DMS53 (cell line): ENCODE measurements at places on chromosomes 7 and 10.

DNA sequence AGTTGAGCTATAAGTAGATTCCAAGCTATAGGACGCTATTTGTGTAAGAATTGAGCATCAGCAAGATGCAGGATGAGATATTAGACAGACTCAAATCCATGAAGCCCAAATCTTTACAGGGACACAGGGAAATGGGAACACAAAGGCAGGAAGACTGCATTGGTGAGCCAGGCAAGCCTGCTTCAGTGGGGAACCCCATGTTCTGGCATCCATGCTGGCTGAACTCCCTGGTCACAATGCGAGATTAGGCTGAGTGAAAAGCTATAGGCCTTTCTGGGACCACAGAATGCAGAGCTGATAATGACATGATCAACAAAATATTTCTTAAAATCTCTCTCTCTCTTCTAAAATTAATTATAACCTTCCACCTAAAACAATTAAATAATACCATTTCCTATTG is 170.5 kb downstream of the CDC14C start:
- DNase-seq, result no peak

DNA sequence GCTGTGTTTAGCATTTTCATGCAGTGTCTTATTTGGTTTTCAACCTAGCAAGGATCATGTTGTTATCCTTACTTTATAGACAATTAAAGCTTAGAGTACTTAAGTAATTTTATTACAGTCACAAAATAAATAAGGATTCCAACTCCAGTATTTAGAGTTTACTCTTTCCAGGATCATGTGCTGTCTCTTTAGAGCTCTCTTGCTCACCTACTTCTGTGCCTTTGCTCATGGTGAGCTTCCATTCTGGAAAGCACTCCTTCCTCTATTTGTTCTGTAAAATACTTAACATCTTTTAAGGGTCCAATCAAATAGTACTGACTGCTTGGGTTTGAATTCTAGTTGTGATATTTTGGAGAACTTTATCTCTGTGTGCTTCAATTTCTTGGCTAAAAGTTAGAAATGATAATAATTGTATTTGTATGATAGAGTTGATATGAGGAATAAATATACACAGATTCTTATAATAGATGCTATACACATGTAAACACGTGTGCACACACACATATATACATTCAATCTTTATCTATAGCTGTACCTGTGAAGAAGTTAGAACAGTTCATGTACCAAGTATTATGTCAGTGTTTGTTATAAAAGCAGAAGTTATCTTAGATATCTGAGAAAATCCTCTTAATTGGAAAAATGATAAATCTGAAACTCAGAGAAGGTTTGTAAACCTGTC is 18.2 kb upstream of the CALCR start:
- peak; percentile 40 for DNase-seq

- DNase-seq, result peak; percentile 83
Measured at GRCh38 chr7:35519971-35520809, 174.7 kb downstream of the HERPUD2 start.

- DNase-seq, result peak; percentile 72
Measured at GRCh38 chr7:99365318-99366141, 9.0 kb upstream of the ARPC1B start.

DNA sequence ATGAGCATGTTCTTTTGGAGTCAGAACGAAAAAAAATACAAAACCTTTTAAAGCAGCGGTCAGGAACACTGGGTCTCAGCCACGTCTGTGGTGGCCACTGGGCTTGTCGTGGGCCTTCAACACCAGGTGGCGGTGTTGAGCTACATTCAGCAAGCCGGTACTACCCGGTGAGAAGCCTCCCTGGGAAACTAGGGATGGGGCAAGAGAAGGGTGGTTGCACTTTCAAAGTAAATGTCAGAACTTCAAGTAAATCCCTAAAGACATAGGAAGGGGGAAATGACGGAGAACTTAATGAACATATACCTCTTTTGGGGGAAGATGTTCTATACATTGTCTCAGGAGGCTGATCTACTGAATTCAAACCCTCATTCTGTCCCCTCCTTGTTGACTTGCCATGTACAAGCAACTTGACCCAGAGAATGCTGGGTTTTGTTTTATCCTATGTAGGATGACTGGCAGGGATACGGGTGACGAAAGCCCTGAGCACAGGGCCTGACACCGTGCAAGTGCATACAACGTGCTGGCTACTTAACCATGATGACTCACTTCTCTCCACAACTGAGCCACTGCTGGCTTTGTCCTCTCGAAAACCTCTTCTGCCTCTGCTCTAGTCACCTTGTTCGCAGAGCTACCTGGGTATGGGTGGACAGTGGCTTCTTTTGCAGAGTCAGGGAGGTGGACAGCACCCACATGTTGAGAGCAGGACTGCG is 49.0 kb upstream of the BAMBI start:
- peak; percentile 96 for DNase-seq

GRCh38 chr7:105046414-105046813 is 32.4 kb downstream of the KMT2E start:
- no peak for DNase-seq

GRCh38 chr7:123004931-123005330 is 9.4 kb upstream of the TAS2R16 start:
- no peak for DNase-seq

- DNase-seq, result no peak
Measured at GRCh38 chr10:9229702-9230244, 1175.3 kb downstream of the GATA3 start.

GRCh38 chr7:158362912-158363905 is 224.4 kb downstream of the PTPRN2 start:
- no peak for DNase-seq

GRCh38 chr7:107332488-107333269 is 137.2 kb upstream of the GPR22 start:
- no peak for DNase-seq

- no peak for DNase-seq
Measured at GRCh38 chr10:14481752-14482151, 151.0 kb upstream of the FRMD4A start.

- no peak for DNase-seq
Measured at GRCh38 chr10:5450605-5451384, 38.4 kb downstream of the NET1 start.

DNA sequence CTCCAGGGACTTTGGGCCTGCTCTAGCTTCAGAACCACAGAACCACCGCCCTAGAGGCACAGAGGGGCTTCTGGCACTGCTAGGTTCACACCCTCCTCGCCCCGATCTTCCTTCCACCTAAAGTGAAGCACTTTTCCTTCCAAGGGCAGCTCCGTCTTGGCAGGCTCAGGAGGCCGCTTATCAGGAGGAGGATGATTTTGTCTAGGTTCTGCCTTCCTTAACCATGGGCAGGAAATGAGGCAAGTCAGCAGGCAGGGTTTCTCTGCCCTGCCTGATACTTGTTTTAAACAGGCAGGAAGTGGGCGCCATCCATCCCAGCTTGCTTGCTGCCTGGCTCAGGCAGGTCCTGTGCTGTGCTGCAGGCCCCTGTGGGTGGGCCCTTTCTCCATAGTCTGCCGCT is 8.3 kb upstream of the ATP6V0E2 start:
- DNase-seq, result no peak

DNA sequence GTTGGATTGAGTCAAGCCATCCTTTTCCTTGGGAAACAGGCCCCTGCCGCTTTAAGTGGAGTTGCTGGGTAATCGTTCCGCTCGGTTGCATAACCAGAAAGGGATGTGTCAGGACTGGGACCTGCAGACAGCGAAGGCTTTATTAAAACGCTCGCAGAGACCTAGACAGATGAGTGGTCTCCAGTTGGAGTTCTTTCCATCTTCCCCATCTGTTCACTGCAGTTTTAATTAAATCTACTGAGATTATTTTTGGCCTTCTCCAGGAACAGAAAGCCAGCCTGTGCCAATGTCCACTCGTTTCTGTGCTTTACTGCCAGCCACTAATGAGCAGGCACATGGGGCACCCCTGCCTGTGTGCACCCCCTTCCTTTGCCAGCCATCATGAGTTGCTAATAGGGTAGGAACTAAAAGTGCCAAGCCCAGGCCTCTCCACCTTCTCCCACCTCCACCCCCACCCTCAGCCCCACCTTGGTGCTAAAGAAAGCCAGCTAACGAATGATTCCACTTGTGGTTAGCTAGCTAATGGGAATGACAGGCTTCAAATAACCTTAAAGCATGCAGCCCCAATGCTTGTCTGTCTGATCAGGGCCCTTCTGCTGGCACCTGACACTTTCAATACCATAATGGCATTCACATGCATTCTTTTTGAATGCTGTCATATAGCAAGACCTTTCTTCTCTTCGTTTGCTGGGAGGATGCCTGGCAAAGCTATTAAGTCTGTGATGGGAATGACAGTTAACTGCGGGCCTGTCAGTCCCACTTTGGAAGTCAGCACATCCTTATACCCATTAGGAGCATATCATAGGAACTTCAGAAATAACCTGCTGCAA is 556.8 kb upstream of the GALNT17 start:
- DNase-seq, result no peak

GRCh38 chr7:145009876-145010275 is 174.0 kb upstream of the TPK1 start:
- DNase-seq, result no peak

GRCh38 chr10:27138277-27138676 is 15.9 kb downstream of the YME1L1 start:
- no peak for DNase-seq

DNA sequence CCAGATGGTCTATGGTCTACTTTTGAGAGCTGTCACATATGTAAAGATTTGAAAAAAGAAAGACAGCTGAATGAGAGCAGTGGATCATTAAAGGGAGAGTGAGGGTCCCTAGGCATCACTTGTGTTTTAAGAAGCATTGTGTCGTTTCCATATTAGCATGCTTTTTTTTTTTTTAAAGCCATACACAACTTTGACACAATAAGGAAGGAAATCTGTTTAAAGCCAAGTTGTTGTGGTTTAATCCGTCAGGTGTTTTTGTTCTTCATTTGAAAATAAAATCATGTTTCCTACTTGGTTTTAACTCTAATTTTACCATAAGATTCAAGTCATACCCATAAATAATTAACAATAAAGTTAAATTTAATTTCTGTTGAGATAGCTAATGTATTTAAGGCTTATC is 53.5 kb downstream of the MDFIC start:
- no peak for DNase-seq

DNA sequence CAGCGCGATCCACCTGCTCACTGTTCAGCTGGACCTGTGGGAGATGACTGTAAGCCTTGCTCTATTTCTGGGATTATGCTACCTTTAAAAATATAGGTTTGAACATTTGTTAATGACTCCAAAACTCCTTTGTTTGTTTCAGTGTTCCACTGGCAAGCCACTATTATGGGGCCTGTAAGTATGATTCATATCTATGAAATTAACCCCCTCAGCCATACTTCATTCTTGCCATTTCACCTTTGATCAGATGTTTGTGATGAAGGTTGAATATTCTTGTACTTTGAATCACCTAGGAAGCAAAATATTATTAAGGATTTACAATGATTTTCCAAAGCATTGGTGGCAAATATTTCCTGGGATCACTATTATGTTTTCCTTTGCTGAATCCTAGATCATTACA is 23.9 kb upstream of the TFAM start:
- no peak for DNase-seq

- DNase-seq, result no peak
Measured at GRCh38 chr7:68783684-68784083, 814.6 kb upstream of the AUTS2 start.

DNA sequence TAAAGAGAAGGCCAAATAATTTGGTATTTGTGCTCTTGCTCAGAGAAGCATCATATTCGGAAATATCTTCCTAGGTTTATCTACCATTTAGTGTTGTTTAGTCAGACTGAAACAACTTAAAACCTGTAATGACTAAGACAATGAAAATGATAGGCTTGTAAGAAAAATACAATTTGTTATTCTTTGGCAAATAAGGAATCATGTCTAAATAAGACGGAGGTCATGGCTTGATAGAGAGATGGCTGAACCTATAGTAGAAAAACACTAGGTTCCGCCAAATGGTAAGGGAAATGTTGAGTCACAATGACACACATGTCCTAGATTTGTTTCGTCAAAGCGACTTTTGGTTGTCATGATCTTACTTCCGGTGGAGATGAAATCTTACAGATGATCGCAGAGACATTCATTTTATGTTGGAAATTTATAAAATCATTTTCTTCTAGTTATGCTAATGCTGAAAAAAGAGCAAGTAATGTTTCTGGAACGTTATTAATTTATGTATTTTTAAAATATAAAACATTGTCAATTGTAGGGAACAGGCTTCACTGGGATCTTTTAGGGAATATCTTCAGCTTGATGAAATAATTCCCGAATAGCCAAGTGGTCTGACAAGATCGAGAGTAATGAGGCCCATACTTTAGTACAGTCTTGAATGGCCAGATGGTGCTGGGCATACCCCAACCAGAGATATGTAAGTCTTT is 1.0 kb downstream of the SRGN start:
- DNase-seq, result no peak

GRCh38 chr10:97611473-97611872 is 21.8 kb downstream of the MORN4 start:
- no peak for DNase-seq

- DNase-seq, result no peak
Measured at GRCh38 chr10:24893127-24893526, 59.3 kb downstream of the PRTFDC1 start.

DNA sequence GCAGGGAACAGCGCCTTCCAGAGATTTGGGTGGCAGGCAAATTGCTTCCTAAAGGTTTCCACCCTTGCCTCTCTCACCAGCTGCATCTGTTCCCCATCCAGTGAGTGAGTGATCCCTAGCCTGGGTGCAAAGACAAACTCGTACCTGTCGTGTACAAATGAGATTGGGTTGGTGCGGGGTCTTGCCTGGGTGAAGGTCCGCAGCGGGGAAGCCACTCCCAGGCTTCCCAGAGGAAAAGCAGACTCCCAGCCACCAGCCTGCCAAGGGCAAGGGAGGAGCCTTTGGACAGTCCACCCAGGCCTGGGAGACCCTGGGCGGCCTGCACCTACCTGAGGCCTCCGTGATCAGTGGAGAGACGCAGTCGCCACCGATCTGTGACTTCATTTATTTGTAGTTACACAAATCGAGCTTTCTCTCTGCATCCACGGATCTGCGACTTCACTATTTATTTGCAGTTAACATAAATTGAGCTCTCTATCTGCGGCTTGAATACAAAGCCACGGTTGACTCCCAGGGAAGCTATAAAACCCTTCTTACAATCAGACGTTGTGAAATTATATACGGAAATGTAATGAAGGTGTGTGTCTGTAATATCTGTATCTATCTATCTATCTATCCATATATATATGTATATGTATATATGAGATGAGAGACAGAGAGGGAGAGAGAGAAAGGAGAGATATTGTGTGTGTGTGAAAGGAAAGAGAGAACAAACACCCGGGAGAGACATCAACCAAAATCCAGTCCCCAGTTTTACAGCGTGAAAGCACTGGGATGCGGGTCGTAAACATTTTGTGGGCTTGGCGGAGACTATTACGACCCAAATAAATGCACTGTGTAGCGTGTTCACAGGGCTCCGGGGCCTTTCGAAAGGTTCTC is 3.0 kb upstream of the HOXA7 start:
- DNase-seq, result no peak

DNA sequence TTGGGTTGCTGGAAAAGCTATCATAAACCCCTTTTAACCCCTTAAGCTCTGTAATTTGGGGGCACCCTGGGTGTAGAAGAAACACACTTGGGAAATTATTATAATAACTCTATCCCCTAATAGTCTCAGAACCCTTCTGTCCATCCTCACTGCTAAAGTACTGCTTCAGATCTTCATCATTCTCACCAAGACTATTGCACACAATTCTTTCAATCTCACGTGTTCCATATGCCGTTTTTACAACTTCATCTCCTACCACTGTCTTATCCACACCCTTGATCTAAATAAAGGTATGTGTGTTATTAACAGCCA is 15.8 kb downstream of the ANKRD22 start:
- no peak for DNase-seq
